DMS79 treated with DMSO at 0.1 percent for 48 hours (cell line): ENCODE measurements at places on chromosomes 11 and 22.
A peak's percentile ranks its signal among the peaks of the same experiment; 100 is the strongest.

DNA sequence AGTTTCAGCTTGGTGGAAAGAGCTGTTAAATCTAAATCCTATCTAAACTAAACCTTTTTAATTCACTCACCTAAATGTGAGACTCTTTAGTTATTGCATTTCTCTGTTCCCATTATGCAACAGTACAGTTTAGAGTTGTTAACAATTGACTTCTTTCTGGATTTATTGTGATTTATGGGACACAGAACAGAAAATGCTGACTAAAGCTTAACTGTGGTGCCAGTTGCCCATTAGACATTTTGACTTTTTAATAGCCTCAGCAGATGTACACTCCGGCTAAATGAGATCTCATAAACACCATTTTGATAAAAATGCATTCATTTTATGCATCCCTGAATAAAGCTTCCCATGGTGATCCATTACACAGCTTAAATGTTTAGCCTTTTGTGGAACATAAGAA is 356.6 kb downstream of the CASP12 start:
- no peak for DNase-seq

DNA sequence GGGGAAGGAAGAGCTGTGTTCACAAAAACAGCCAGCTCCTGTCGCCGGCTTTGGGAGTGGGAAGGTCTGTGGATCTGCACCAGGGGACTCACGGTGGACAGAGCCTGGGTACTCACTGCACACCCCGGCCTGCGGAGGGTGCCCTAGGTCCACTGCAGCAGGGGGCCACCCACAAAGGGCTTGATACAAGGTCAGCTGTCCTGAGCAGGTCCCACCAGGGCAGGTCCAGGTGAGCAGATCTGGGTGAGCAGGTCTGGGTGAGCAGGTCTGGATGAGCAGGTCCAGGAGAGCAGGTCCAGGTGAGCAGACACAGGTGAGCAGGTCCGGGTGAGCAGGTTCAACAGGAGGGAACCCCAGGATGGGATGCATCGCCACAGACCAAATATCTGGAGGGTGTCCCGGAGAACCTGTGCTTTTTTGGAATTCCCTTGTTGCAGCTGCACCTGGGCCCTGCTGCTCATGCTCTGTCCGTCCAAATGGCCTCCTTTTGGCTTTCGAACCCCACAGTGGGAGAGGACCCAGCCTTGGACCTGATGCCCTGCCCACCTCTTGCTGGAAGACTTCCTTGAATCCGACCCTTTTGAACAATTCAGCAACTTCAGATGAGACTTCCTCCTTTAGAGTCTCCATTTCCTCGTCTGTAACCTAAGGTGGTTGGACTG is 485.3 kb downstream of the TBC1D22A start:
- DNase-seq, result no peak

- peak; percentile 87 for DNase-seq
These were observed at the start of gene MAP6 for GRCh38 chr11:75668451-75669297. MAP6 (minus strand) TSS chr11:75669038; CDS start chr11:75668369, 669 bp downstream.

DNA sequence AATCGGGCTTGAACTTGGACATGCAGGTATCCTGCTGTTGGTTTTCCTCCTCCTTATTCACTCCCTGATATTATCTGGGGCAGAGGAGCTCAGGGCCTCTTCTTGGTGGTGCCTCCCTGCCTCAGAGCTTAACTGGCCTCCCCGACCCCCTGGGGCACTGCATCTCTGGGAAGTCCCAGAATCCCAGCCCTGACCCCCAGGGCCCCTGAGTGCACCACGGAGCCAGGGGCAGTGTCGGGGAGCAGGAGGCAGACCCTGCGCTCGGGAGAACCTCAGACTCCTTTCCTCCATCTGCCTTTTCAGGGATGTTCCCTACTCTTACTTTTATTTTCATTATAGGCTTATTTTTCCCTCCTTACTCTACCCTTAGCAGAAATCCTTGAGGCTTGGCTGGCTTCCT is 537.0 kb downstream of the BRD1 start:
- no peak for DNase-seq

GRCh38 chr22:47323518-47323917 is 561.1 kb downstream of the TBC1D22A start:
- no peak for DNase-seq

DNA sequence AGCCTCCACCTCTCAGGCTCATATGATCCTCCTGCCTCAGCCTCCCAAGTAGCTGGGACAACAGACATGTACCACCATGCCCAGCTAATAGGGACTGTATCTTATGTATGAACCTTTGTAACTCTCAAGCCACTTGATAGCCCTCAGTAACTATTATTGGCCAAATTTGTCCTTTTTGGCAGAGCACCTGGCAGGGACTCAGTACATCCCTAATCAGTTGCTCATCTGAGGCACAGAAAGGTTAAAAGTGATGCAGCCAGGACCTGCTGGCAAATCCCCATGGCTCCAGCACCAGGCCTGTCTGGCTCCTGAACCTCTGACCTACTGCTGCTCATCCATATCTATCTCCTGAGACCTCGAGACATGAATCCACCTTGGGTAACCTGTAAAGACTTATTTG is 21.1 kb upstream of the XBP1 start:
- no peak for DNase-seq

DNA sequence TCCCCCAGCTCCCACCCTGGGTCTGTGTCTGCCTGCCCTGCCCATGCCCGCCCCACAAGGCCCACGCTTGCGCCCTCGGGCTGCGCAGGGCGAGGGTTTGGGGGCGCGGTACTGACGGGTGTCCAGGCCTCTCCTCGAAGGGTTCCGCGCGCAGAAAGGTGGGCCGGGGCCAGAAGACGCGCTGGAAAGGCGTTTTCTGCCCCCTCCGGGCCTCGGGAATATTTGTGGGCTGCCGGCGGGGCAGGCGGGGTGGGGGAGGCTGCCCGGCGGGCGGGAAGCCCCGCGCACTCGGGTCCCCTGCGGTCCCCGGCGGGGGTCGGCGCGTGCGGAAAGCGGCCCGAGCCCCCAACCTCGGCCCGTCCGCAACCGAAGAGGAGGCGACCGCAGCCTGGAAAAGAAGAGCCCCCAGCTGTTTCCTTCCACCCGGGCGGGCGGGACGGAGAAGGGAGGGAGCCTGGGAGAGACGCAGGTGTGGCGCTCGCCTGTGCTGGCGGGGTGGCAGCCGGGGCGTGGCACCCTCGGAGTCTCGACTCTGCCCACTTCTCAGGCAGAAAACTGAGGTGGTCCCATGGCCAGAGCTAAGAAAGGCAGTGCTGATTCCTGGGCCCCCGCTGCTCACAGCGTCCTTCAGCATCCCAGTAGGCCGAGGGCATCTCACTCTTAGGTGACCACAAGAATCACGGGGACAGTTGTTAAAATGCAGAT is 59.0 kb downstream of the THAP12 start:
- DNase-seq, result no peak

DNA sequence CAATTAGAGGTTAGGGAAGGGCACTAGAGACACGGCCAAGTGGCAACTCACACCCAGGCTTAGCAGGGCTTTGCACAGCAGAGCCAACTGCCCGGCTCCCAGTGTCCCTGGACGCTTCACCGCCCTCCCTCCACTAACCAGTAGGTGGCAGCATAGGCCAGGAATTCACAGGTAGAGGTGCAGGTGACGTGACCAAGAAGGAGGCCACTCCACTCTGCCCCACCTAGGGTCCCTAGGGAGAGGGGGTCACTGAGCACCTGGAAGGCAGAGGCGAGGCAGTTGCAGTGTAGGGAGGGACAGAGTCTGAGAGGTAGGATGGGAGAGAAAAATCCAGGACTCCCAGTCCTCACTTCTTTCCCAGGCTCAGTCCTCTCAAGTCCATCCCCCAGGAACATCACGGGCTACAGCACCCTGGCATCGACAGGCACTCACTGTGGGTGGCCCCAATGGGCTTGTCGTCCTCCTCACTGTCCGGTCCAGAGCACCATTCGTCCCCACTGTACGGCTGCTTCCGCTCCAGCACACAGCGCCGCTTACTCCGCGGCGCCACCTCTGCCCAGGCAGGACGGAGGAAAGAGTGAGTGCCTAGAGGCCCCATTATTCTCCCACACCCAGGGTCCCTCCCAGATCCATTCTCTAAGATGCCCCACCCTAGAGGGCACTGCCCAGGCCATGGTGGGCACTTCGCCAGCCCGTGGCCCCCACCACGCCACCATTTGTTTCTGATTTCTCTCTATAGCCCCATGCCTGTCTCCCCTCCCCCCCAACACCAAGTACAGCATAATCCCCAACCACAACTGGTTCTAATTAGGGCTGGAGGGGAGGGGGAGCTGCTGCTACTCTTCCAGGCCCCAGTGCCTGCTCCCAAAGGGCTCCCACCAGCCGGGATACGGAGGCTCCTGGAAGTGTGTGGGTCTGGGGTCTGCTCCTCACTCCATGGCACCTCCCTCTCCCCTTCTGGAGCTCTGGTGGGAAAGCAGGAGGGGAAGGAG is 18.4 kb downstream of the BCL9L start:
- DNase-seq, result peak; percentile 94

DNA sequence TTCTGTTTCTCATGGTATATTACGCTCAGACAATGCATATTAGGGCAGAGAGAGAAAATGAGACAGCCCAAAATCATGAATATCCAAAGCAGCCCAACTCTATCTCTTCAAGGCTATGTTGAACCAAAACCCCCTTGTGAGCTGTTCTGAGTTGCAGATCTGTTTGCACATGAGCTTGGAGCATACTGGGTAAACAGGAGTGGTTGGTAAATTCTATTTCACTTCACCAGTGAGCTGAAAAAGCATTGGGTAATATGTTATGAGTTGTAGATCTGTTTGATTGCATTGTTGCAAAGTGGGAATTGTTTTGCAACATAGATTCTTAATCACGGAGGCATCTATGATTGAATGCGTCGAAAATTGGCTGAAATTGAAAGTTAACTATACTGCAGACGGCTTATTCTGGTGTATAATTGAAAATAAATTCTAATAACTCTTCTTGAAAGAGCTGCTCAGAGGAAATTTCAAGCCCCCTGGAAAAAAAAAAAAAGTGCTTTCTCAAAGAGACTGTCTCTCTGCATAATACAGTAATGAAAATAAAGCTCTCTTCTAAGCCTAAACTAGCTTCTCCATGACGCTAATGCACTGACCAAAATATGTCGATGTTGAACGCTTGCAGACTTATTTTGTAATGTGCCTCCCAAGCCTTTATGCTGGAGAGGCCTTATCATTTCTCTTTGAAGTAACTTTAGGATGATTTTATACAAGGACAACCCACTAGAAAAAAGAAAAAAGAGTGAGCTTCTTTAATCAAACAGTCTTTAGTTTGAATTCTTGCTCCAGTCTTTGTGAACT is 263.7 kb downstream of the NTM start:
- no peak for DNase-seq

DNA sequence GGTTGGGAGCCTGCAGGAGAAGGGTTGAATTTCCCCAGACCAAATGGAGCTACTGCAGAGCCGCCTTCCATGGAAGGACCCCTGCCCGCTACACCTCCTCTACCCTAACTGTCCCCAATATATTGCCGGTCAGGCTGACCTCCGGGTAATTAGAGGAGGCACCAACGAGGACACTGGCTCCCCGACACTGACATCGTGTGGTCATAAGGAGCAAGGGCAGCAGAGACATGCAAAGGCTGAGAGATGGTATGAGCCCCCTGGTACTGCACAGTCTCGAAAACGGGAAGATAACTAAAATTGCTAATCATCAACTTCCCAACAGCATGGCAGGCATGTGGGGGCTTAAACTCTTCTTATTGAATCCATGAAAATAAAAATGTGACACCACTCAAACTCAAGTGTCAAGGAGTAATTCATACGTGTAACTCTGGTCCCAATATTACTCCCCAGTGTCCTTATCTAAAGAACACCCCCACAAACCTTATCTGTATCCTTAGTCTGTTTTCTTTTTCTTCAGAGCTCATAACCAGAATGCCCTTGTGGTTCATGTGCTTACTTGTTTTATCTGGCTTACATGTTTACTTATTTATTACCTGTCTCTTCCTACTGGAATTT is 4.4 kb downstream of the CAVIN3 start:
- DNase-seq, result peak; percentile 38

GRCh38 chr11:31560842-31561476 is 51.4 kb downstream of the ELP4 start:
- DNase-seq, result no peak

DNA sequence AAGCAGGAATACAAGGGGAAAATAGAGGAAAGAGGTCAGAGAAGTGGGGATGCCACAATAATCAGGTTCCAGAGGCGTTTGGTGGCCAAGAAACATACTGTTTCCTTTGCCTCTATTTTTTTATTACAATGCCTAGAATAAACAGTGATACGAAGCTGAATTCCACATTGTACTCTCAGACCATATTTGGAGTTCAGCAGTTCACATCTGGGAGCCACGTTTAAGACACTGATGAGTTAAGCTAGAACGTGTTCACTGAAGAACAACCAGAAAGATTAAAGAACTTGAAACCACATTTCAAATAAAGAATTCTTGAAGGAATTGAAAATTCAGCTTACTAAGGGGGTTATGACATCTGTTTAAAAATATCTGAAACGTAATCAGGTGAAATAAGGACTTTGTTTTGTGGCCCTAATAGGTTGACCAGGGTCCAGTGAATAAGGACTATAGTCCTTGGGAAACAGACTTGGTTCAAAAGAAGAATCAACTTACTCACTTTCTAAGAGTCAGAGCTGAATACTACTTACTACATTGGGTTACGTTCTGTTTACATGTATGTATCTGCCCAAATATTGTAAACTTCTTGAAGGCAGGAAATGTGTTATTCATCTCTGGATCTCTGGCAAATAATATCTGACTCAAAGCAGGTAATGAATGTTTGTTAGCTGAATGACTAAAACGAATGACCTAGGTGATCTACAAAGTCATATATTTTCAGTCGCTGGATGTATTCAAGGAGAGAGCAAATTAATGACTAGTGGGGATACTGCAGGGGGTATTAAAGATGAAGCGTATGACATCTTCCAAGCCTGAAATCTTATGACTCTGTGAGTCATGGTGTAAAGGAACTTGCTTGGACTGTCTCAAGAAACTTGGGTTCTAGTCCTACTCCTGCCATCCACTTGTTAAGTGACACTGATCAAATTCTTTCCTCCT is 247.0 kb upstream of the NARS2 start:
- DNase-seq, result no peak

DNA sequence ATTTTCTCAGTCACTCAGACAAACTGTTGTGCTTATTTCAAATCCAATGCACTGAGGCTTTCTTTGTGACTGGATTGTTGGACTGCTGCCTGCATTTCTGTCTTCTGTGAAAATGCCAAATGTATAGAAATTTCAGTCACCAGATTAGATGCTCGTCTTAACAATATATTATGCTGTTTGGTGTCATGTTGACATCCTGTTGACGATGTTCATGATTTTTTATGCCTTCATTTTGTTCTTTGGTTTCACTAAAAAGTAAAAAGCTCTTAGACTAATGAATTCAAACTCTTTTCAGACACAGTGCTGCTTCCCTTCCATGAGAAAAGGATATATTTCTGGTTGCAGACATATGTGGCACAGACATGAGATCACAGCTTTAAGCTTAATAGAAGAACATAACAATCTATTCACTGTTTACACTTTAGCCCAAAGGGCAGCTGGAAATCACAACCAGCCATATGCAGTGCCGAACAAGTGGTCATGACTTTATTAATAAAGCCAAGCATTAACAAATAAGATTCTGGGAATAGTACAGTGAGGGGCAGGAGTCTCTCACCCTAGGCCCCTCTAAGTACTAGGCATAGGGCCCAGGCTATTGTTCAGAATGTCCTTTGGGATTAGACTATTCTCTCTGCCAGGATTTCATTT is 9.4 kb upstream of the SOX6 start:
- no peak for DNase-seq

GRCh38 chr22:20244691-20245576 is 23.2 kb downstream of the RTN4R start:
- DNase-seq, result no peak
